GM12892 (cell line): ENCODE measurements at places on chromosomes 1 and 21.

- no peak for DNase-seq
These were observed 35.1 kb downstream of the CNIH3 start for GRCh38 chr1:224651188-224651587.

GRCh38 chr1:44842862-44843655 lies at the start of gene PTCH2:
PTCH2 (minus strand) TSS chr1:44843253; CDS start chr1:44842932, 321 bp downstream.
- DNase-seq = peak; percentile 62

- no peak for DNase-seq
These were observed 1144.6 kb upstream of the ADGRL2 start for GRCh38 chr1:80656014-80656636.

- no peak for DNase-seq
These were observed 63.3 kb upstream of the ARHGAP29 start for GRCh38 chr1:94300731-94301130.

DNA sequence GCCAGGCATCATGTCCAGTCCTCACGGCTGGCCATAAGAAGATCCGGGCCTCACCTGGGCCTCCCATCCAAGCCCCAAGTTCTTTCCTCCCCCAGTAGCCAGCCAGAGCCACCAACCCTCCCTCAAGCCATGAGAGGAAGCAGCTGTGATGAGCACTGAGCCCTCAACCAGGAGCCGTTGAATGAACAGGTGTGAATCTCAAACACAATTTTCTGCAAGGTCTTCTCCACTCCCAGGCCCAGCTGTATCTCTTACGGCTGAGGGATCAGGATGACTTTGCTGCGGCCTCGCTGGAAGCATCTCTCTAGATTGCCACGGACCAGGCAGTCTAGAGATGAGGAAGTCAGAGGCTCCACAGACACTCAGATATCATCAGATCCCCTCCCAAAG lies 9.8 kb upstream of the CLDN14 start:
- DNase-seq = no peak

- peak; percentile 64 for DNase-seq
These were observed 58.0 kb downstream of the NKAIN1 start for GRCh38 chr1:31181515-31182343.

DNA sequence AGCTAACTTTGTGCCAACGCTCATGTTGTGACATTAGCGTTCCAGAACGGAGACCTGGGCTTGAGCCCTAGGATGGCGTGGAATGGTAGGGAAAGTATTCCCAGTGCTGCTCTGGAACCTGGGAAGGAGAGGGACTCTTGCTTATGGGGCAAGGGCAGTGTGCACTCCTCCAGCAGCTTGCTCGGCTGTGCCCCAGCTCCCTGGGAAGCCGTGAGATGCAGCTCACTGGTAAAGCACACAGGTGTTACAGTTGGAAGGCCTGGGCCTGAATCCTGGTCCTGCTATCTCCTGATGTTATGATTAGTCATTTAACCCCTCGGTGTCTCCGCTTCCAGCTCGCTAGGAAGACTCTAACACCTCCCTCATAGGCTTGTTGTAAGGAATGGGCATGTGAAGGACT lies 42.4 kb upstream of the EPHA8 start:
- DNase-seq = no peak

GRCh38 chr1:165882168-165882837 lies 54.9 kb downstream of the UCK2 start:
- no peak for DNase-seq

- no peak for DNase-seq
These were observed 30.1 kb downstream of the OLFML3 start for GRCh38 chr1:114009393-114009792.

DNA sequence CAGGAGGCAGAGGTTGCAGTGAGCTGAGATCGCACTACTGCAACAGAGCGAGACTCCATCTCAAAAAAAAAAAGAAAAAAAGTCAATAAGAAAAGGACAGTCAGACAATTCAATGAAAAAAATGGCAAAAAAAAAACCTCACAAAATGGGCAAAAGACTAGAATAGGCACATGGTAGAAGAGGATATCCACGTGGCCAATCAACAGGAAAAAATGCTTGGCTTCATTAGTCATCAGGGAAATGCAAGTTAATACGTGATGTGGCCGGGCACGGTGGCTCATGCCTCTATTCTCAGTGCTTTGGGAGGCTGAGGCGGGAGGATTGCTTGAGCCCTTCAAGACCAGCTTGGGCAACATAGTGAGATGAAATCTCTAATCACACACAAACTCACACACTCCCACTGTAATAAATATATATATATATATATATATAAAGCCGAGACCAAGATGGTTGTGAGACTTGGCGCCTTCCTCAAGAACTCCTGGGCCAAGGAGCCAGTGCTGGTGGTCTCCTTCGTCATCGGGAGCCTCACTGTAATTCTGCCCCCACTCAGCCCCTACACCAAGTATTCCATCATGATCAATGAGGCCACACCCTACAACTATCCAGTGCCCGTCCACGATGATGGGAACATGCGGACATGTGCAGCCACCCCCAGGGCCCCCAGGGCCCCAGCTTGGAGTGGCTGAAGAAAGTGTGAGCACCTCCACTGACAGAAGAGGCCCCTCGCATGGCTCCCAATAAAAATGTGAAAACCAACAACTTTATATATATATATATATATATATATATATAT lies 22.9 kb upstream of the LEFTY2 start:
- DNase-seq = no peak

DNA sequence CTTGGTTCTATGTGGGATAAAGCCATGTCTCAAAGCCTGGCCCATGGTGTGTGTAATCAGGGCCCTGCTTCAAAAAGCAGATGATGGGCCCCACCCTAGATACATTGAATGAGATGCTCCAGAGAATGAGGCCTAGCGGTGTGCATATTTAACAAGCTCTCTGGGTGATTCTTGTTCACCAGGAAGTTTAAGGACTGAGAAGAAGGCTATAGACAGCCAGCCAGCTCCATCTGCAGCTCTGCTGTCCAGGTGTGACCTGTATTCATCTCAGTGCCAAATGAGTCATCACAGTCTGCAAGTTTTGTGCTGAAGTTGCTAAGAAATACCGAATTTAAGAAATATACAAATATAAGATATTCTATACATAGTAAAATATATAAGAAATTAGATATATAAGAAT lies 182.0 kb upstream of the RUNX1 start:
- no peak for DNase-seq

DNA sequence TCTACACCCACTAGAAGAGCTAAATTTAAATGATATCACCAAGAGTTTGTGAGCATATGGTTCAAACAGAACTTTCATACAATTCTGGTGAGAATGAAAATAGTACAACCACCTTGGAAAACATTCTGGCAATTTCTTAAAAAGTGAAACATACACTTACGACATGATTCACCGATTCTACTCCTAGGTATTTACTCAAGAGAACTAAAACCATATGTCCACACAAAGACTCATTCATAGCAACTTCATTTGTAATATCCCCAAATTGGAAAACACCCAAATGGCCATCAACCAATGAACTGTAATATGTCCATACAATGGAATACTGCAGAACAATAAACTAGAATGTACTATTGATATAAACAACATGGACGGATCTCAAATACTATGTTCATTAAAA lies 51.2 kb upstream of the ADAM30 start:
- no peak for DNase-seq

DNA sequence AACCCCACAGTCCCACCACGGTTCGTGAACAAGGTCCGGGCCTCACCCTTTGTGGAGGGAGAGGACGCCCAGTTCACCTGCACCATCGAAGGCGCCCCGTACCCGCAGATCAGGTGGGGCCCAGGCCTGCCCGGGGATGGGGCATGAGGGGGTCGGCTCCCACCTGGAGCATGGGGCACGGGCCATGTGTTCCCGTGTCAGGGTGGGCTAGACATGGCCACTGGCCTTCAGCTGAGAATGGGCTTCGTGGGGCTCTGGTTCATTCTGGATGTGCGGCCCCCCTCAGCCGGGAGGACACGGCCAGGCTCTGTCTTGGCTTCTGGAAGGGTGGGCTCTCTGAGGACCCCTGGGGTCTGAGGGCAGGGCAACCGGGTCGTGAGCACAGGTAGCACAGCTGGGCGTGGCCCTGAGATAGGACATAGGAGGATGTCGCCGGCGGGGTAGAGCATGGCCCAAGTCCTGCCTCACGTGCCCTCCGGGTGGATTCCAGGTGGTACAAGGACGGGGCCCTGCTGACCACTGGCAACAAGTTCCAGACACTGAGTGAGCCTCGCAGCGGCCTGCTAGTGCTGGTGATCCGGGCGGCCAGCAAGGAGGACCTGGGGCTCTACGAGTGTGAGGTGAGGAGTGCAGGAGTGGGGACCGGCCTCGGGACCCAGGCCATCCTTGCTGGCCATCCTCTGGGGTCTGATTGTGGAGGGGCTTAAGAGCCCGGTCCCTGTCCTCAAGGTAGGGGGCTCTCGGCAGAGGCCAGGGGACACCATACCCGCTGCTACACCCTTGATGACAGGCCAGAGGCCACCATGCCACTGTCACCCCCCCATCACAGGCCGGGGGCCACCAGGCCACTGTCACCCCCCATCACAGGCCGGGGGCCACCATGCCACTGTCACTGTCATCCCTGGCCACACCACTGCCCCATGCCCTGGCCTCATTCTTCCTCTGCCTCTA lies 55.5 kb downstream of the TRIM11 start:
- no peak for DNase-seq

DNA sequence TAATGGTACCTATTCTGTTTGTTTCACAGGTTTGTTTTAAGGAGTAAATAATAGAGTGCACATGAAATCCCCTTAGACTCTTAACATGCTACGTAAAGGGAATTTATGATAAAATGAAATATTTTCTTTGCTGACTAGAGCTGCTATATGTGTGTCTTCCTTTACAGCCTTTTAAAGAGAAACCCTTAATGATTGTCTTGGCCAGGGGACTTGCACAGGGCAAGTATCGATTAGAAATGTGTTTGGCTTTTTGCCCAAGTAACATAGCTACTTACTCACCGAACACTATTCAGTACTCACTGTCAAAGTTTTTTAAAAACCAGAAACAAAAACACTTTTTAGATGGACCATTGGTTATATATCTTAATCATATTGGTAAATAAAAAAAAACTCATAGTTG lies 71.3 kb upstream of the KIAA1614 start:
- no peak for DNase-seq

DNA sequence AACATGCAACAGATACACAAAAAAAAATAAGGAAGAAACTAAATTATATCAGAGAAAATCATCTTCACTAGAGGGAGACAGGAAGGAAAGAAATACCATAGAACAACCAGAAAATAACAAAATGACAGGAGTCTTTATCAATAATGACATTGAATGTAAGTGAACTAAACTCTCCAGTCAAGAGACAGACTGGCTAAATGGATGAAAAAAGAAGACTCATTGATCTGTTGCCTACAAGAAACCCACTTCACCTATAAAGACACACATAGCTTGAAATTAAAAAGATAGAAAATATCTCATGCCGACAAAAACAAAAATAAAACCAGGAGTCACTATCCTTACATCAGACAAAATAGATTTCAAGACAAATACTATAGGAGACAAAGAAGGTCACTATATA lies 593.1 kb upstream of the USP24 start:
- DNase-seq = no peak

- no peak for DNase-seq
These were observed 153.4 kb downstream of the SIPA1L2 start for GRCh38 chr1:232476538-232476950.

GRCh38 chr1:55076356-55076755 lies 37.0 kb downstream of the PCSK9 start:
- DNase-seq = no peak

DNA sequence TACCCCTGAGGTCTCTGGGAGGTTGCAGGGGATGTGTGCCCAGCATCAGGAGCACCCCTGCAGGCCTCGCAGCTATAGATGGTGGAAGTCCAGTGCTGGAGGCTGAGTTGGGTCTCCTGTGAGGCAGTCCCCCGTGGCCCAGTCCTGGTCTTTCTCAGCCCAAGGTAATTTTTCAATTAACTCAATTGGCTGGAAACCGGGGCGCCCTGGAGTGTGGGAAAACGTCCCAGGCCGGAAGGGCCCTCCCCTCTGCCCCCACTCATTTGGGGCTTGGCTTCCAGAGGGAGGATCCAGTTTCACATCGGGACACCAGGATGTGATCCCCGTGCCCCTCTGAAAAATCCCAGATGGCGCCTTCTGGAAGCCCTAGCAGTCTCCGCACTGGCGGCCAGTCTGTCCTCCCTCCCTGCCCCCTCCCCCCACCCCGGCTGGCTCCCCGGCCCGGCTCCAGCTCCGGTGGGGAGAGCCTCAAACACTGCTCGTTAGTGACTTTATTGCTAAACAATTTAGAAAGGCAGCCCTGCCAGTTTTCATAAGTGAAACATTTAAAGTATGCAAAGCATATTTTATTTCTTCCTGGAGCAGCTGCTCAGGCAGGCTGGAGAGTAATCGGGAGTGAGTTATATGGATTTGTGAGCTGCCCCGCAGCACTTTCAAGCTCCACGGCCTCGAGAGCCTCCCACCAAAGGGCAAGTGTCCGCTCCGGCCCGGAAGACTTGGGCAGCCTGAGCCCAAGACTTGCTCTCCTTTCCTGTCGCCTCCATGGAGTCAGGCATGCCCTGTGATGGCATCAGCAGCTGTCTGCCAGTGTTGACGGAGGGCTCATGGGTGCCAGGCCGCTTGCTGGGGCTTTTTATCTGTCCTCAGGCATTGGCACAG lies 208.2 kb upstream of the TMEM51 start:
- no peak for DNase-seq

DNA sequence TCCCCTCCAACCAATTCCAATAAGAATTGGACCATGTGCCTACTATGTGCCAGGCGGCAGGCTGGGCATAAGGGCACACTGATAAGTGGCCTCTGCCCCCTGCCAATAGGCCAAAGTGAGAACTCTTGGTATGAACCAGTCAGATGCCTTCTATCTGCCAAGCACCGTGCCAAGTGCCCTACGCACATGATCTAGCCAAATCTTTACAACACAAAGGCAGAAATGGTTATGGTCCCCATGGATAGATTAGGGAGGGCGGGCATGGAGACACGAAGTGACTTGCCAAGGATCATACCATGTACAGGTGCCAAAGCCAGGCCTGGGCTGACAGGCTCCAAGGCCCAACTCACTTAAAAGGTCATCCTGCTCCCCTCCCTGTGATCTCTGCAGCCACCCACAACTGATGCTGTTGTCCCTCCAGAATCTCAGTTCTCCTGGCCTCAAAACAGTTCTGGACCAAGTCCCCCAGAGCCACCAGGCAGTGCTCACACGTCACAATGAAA lies 32.1 kb downstream of the CASZ1 start:
- DNase-seq = no peak

DNA sequence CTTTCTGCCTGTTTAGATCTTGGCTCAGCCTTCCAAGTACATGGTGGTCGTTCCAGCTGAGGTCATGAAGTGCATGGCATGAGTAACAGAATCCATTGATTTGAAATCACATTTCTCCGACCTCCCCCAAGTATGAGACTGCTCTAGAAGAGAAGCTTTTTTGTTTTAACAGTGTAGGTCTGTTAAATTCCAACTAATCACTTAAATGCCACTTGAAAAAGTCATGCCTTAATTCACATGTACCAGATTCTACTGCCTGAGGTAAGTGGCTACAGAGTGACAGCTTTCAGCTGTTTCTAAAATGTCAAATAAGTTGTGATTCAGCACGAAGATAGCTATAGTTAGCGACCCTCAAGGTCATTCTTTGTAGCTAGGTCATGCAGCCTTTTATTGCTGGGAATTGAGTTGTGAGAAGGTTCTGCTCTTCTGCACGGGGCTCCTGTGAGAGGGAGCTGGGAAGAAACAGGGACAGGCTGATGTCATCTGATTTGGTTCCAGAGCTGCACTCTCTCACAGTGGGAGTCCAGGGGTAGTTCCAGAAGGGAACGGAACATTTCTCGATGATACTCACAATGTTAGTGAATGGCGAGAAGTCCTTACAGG lies 112.7 kb downstream of the VPS13D start:
- DNase-seq = no peak
